NCI-H345 (cell line): ENCODE measurements at places on chromosomes 7 and 10.

GRCh38 chr10:21195252-21195651 is 298.1 kb upstream of the NEBL start:
- peak; percentile 12 for DNase-seq

- DNase-seq: no peak
Measured at GRCh38 chr7:100016215-100016901, 962 bp downstream of the ZKSCAN1 start.

DNA sequence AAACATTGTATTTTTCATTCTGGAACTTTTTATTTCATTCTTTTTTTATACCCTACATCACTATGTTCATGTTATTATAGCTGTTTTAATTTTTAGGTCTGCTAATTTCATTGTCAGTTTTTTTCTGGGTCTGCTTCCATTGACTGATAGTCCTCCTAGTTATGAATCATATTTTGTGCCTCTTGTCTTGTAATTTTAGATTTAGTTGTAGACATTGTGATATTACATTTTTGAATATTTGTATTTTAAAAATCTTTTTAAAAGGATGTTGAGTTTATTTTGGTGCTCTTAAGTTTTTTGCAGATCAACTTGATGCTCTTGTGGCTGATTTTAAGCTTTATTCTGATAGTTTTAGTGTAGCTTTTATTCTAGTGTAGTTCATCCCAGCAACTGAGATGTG is 57.6 kb downstream of the BTRC start:
- no peak for DNase-seq

GRCh38 chr10:132509506-132510173 is 27.9 kb upstream of the INPP5A start:
- DNase-seq: no peak

DNA sequence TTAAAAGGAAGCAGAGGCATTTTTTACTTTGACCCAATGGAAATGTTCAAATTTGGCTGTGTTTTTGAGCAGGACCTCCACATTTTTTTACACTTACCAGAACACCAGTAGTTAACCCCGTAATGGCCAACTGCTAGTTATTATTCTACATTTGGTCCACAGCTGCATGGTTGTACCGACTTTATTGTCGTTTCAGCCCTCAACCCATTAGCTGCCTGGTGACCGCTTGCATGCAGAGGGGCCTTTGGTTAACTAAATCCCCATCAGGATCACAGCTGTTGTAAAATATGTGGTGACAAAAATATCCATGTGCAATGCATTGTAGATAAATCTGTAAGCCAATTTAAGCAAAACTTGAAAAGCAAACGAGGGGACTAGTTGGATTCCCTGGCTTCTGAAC is 342.2 kb upstream of the MEOX2 start:
- no peak for DNase-seq

DNA sequence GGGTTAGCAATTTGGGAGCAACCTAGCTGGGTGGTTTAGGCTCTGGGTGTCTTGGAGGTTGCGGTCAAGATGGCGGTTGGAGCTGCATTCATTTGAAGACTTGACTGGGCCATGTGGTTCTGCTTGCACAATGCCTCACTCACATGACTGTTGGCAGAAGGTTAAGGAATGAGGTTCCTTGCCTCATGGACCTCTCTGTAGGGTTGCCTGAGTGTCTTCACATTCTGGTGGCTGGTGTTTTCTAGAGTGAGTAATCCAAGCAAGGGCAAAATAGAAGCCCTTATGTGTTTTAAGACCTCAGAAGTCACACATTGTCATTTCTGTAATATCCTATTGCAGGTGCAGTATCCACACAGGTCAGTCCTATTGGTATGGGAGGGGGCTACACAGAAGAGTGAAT is 52.0 kb downstream of the CDK14 start:
- no peak for DNase-seq

- no peak for DNase-seq
Measured at GRCh38 chr7:33986451-33986850, 81.1 kb downstream of the BMPER start.

DNA sequence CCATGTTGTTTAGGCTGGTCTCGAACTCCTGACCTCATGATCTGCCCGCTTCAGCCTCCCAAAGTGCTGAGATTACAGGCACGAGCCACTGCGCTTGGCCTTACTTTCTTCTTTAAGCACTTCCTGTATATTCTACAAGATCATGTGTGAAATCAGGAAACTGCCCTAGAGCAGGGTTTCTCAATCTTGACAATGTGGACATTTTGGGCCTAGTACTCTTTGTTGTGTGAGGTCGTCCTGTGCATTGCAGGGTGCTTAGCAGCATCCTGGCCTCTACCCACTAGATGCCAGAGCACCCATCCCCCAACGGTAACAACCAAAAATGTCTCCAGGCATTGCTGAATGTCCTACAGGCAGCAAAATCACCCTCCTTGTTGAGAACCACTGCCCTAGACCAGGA is 24.7 kb downstream of the RRP12 start:
- no peak for DNase-seq

DNA sequence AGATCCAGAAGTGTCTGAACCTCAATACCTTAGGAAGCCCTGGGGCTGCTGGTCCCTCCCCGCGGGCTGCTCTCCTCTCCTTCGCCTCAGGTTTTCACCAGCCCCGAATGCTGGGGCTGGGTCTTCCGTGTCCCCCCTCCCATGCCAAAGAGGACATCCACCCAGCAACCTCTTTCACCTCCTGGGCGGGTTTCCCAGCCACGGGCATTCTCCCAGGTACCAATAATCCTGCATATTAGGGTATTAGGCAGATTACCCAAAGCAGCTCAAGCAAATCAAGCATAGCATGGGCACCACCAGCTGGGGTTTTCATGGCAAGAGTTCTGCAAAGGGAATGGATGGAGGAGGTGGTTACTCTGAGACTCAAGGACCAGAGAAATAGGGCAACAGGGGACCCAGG is 224.4 kb downstream of the KCNMA1 start:
- DNase-seq: no peak

DNA sequence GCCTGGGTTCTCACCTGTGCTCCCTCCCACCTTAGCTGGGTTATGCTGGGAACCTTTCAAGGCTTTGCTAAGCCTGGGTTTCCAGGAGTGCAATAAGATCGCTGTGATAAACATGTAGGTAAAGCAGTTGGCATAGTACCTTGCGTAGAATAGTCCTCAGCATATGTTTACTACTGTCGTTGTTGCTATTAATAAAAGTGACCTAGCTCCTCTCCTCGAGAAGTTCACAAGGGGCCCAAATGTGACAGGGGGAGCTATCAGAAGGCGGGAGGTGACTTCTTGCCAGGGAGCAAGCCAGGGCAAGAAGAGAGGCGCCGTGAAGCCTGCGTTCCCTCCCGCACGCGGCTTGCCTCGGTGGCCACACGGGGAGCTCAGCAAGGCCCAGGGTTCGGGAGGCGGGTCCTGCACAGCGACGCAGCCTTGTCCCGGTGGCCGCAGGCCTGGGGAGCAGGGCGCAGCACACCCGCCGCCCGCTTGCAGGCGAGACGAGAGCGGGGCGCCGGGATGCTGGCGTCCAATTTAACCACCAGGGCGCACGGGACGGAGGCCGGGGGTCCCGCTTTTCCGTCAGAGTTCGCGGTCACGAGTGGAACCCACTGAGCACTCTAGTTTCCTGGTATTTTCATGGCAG is 106.2 kb downstream of the SNX10 start:
- no peak for DNase-seq

DNA sequence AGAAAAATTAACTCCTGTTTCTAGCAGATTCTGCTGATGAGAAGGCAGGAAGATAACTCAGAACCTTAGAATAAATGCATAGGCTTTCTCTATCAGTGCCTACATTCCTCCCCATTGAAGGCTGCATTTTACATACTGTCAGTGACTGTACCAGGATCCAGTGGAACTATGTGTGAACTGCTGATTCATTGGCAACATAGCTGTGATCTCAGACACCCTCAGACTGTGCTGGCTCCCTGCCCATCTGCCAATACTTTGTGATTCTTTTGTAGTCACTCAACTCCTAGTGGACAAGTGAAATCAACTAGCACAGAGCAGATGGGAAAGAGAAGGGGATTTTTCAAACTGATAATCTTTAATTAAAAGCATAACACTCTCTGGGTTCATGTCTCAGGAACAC is 375.8 kb downstream of the MDFIC start:
- DNase-seq: no peak

DNA sequence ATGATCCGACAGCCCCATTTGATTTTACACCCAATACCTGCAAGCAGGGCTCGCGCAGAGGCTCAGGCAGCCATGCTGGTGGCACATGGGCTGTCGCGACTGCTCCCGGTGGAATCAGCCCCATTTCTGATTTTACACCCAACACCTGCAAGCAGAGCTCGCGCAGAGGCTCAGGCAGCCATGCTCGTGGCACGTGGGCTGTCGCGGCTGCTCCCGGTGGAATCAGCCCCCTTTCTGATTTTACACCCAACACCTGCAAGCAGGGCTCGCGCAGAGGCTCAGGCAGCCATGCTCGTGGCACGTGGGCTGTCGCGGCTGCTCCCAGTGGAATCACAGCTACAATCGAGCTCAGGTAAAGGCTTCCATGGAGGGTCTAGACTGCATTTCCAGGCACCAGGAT is 244.1 kb downstream of the PTPRN2 start:
- DNase-seq: no peak

- DNase-seq: no peak
Measured at GRCh38 chr10:124724279-124725027, 19.7 kb downstream of the FAM53B start.

DNA sequence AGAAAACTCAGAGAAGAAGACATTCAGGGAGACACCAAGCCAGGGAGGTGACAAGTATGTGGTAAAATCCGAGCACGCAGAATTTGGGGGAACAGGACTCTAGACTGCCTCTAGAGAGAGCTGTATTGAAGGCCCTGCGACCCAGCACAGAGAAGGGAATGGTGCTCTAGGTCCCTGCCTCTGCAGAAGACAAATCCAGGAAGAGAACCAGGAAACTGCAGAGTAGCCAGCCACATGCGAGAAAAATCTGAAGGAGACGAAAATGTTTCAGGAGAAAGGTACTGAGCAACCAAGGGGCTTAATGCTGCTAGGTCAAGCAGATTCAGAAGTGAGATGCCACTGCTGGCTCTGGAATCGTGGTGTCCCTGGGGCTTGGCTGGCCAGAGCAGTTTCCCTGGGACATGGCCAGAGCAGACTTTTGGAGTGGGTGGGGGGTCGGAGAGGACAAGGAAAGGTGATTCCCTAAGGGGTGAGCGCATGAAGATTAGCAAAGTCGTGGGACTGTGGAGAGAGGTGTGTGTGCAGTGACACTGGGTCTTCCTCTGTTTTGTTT is 158.0 kb upstream of the KLF6 start:
- no peak for DNase-seq

DNA sequence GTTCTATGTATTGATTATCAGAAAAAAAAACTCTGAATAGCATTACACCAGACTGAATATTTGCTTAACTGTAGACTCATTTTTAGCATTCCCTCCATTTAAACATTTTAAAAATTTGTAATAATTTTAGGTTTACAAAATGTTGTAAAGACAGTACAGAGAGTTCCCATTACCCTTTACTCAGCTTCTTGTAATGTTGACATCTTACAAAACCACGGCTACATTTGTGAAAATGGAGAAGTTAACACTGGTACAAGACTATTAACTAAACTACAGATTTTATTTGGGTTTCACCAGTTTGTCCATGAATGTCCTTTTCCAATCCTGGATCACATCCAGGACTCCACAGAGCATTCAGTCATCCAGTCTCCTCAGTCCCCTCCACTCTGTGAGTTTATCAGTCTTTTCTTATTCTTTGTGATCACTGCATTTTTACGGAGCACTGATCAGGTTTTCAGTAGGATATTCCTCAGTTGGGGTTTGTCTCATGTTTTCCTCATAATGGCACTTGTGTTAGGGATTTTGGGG is 130.0 kb upstream of the EEPD1 start:
- no peak for DNase-seq

GRCh38 chr10:101444058-101444898 is 90.3 kb downstream of the BTRC start:
- DNase-seq: no peak

- no peak for DNase-seq
Measured at GRCh38 chr10:33365301-33365700, 30.8 kb upstream of the NRP1 start.
